ENCODE measurements at places on chromosomes 7 and 10. TPM values are rescaled to one million over a fixed set of nuclear protein-coding genes. Genes with fewer than 3 reads are reported as not detected.

DNA sequence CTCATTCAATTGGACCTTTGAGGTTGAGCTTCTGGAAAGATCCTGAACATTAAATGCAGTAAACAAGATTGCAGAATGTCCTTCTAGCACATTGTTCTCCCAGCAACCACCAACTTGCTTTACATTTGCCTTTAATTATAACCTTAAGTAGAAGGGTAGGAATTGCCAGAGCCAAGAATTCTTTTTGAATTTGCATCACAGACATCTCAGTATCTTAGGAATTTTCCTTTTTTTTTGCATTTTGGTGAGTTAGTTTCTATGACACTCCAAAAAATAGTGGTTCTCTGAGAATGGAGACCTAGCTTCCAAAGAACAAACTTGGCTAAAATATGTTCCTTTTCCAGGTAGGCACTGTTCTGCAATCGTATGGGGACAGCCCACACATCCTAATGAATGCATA, 456.0 kb downstream of the GATA3 start:
- no peak overlapping the region for H3K4me3 ChIP-seq
- H3K4me1 ChIP-seq = no peaks in the 10 kb centered on the region
- DNase-seq = no peak
- H3K36me3 ChIP-seq = no peaks in the 10 kb centered on the region

GRCh38 chr10:60497364-60497763, 107.7 kb upstream of the ANK3 start:
- no peaks in the 10 kb centered on the region for H3K4me1 ChIP-seq
- H3K27ac ChIP-seq = no peak overlapping the region
- H3K36me3 ChIP-seq = no peaks in the 10 kb centered on the region
- no peaks in the 10 kb centered on the region for H3K27me3 ChIP-seq

DNA sequence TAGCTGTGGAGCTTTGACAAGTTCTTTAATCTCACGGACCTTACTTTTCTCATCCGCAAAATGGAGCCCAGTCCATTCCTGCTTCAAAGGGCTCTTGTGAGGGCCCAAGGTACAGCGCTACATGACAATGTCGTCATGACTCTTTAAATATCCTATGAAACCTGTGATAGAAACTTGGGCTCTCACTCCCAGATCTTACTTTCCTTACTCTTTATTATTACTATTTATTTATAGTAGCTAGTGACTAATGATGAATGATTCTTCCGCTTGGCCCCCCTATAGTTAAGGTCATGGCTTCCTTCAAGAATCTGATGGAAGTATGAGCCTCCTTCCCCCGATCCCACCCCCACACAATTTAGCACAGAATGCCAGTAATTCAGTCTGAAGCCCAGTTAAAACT, 41.9 kb downstream of the RBM20 start:
- H3K4me1 ChIP-seq = no peaks in the 10 kb centered on the region
- no peak overlapping the region for H3K4me3 ChIP-seq
- no peak overlapping the region for H3K27ac ChIP-seq
- DNase-seq = no peak
- no peaks in the 10 kb centered on the region for H3K36me3 ChIP-seq
- H3K27me3 ChIP-seq = no peaks in the 10 kb centered on the region

GRCh38 chr10:128633864-128634540, 507.8 kb upstream of the MKI67 start:
- H3K27ac ChIP-seq = no peak overlapping the region
- no peaks in the 10 kb centered on the region for H3K4me1 ChIP-seq
- DNase-seq = no peak
- no peaks in the 10 kb centered on the region for H3K27me3 ChIP-seq

- no peak overlapping the region for H3K27ac ChIP-seq
- H3K27me3 ChIP-seq = no peaks in the 10 kb centered on the region
- DNase-seq = no peak
- no peaks in the 10 kb centered on the region for H3K36me3 ChIP-seq
- no peaks in the 10 kb centered on the region for H3K4me1 ChIP-seq
- no peak overlapping the region for H3K4me3 ChIP-seq
These were observed 16.4 kb downstream of the GSDME start for GRCh38 chr7:24740871-24741270.

GRCh38 chr10:24618401-24618800, 105.3 kb downstream of the ARHGAP21 start:
- no peaks in the 10 kb centered on the region for H3K27me3 ChIP-seq
- peaks cover 8% of the 10 kb centered on the region for H3K4me1 ChIP-seq
- DNase-seq = peak; percentile 46
- peak overlapping the region; percentile 71 for H3K27ac ChIP-seq
- no peak overlapping the region for H3K4me3 ChIP-seq
- no peaks in the 10 kb centered on the region for H3K36me3 ChIP-seq

- H3K4me3 ChIP-seq = no peak overlapping the region
- no peaks in the 10 kb centered on the region for H3K4me1 ChIP-seq
- no peaks in the 10 kb centered on the region for H3K36me3 ChIP-seq
- no peak overlapping the region for H3K27ac ChIP-seq
- no peaks in the 10 kb centered on the region for H3K27me3 ChIP-seq
- no peak for DNase-seq
These were observed 69.3 kb downstream of the ARHGAP22 start for GRCh38 chr10:48535416-48536155.

VIPR2 gene
- total RNA-seq = not detected

DNA sequence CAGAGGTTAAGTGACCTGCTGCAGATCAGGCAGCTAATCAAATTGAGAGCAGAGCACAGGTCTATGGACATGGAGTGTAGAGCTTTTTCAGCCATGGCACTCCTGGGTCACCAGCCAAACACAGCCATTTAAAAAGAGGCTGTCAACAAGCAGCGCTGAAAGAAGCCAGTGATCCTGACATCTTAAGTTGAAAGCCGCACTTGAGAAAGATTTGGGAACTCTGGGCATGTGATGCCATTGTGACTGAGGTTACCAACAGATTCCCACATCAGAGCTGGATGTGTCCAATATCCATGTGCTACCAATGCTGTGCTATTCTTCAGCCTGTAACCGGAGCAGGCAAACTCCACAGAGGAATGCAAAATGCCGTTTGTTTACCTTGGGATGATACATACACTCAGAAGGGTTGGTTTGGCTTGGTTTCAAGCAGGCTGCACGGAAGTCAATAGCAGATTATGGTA, 56.2 kb upstream of the ABLIM1 start:
- peak overlapping the region; percentile 55 for H3K27ac ChIP-seq
- peaks cover 60% of the 10 kb centered on the region for H3K4me1 ChIP-seq
- H3K4me3 ChIP-seq = no peak overlapping the region
- no peaks in the 10 kb centered on the region for H3K36me3 ChIP-seq

- no peaks in the 10 kb centered on the region for H3K36me3 ChIP-seq
- H3K4me1 ChIP-seq = no peaks in the 10 kb centered on the region
- no peaks in the 10 kb centered on the region for H3K27me3 ChIP-seq
These were observed 393.0 kb downstream of the PHTF2 start for GRCh38 chr7:78191475-78192079.

GRCh38 chr7:36775676-36776075, 51.4 kb upstream of the AOAH start:
- no peaks in the 10 kb centered on the region for H3K36me3 ChIP-seq
- no peak for DNase-seq
- no peak overlapping the region for H3K27ac ChIP-seq
- no peaks in the 10 kb centered on the region for H3K4me1 ChIP-seq

SNCG gene
- total RNA-seq = 144 TPM

DNA sequence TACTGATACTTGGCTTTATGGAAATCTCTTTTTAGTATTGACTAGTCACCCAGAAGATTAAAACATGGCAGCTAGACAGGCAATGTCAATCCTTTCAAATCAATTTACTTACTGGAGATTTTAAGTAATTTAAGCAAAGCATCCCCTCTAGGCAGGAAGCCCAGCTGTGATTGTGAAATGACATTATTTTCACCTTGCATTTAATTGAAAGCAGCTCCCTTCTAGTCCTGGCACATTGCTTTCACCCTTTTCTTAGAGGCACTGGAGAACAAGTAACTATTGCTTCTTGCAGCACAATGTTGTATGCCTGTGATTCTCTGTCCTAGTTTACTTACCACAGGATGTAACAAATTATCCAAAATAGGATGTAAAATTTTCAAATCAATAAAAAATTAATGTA, 13.3 kb downstream of the ST7 start:
- no peaks in the 10 kb centered on the region for H3K27me3 ChIP-seq
- peaks cover 25% of the 10 kb centered on the region for H3K4me1 ChIP-seq
- no peak overlapping the region for H3K4me3 ChIP-seq
- H3K36me3 ChIP-seq = no peaks in the 10 kb centered on the region

All from PC-9 (cell line).